ENCODE measurements at places on chromosomes 2 and 18.

- no peak for DNase-seq
Measured at GRCh38 chr18:36191286-36191685, 4.0 kb downstream of the MOCOS start.

GRCh38 chr2:31956312-31956711, 54.5 kb downstream of the MEMO1 start:
- no peak for DNase-seq

DNA sequence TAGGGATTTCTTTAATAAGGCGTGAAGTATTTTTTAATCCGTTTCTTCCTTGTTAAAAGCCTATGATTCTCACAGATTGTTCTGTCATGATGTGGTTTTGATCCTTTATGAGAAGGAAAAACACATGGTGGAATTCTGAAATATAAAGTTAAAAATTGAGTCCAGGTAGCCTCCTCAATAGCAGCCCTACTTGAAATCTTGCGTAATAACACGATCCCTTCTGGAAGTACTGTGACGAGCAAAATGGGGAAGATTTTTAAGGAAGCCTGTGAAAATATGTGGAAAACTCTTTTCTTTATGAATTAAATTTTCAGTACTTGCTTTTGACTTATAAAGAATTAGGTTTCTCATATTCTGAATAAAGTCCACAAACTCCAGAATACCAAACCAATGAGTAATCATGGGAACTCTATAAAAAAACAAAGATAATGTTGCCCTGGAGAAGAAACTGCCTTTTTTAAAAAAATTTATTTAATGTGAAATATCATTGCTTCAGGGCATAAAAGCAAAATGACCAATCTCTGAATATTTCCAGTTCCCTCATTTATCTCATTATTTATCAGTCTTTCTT, 476.4 kb upstream of the ZEB2 start:
- no peak for DNase-seq

DNA sequence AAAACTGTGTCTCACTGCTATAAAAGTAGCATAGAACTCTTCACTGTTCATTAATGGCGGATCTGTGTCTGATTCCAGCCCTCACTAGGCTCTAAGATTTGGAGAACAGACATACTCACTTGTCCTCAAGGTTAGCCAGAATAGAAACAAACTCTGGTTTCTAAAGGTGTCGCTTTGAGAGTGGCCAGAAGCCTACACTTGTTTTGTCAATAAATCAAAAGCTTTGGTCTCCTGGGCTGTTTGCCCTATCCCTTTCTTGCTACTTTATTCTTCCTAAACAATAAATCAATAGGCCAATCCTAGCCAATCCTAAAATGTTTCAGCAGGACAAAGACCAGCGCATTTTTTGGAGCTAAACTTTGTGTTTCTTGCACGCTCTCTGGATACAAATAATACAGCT, 1064.6 kb upstream of the CHAC2 start:
- DNase-seq = no peak

DNA sequence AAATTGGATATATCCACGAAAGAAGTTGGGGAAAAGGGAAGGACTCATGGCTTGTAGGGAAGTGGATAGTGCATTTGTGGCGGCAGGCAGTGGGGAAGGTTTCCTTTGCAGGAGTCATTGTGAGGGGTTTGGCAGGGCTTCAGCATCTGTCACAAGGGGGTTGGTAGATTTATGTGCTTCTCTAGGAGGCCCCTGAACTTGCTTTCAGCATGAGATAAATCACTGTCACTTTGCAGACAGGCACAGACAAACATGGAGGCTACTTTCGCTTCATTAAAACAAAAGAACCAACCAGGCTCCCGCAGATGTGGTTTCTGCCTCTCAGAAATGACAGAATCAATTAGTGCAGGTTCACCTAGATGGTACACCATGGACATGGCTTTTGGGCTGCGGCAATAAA, 340.7 kb downstream of the TGIF1 start:
- no peak for DNase-seq

GRCh38 chr18:7164323-7165004, 46.9 kb upstream of the LAMA1 start:
- DNase-seq = no peak

- DNase-seq = no peak
Measured at GRCh38 chr2:43312755-43313641, 86.6 kb upstream of the ZFP36L2 start.

All from activated T-cell treated with anti-CD3 and anti-CD28 coated beads, Interleukin-2, amount 50 U/mL, for 72 hours (primary cell).